ENCODE measurements at places on chromosomes 3 and 15.
A peak's percentile ranks its signal among the peaks of the same experiment; 100 is the strongest.

- no peak for DNase-seq
Observed at GRCh38 chr3:52402706-52403270, 42.1 kb downstream of the SEMA3G start.

DNA sequence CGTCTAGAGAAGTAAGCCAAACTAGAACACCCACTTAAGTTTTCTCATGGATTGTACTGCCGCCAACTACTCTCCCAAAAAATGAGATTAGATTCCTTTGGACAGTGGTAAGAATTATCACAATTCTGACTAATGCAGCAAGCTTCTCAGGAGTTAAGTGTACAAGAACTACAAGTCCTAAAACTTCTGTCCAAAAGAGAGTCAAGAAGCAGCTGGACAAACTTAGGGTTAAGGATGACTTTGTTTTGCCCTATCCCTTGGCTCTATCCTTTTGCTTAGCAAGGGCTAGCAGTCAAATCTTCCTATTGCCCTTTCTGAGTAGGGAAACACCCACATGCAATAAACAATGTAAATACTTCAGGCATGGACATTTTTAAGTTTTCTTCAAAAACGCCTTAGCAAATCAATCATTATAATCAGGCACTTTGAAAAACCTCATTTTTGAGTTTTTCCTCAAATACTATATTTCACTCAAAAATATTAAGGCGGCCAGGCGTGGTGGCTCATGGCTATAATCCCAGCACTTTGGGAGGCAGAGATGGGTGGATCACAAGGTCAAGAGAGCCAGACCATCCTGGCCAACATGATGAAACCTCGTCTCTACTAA is 19.5 kb downstream of the RAF1 start:
- no peak for DNase-seq

DNA sequence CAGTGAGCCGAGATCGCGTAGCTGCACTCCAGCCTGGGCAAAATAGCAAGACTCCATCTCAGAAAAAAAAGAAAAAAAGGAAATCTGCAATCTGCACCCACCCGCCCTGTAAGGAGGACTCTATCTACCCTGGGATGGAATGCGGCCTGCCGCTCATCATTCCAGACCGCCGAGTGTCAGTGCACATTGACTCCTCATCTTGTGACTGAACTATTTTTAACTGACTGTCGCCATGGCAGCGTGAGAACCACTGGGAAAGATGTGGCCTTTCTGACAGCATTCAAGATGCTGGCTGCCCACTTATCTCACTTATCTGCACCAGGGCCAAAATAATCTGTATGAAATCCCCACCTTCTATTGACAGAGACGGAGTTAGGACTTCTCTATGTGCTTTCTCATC is 38.8 kb upstream of the ANKRD34C start:
- DNase-seq, result peak; percentile 12

- DNase-seq, result no peak
Observed at GRCh38 chr15:80609091-80609490, 86.0 kb upstream of the ABHD17C start.

DNA sequence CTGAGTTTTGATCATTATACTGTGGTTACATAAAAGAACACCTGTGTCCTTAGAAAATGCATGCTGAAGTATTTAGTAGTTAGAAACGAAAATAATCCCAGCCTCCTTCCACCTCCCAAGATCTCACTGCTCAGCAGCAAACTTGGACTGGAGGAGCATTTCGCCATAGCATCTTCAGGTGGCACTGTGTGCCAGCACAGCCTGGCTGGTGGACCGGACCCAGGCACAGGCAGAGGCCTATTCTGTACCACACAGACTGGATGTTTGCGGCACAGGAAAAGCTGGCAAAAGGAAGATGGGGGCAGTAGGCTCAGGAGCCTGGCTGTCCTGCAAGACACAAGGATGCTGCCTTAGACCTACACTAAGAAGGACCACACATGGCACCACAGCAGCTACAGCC is 10.2 kb downstream of the STIMATE start:
- no peak for DNase-seq

DNA sequence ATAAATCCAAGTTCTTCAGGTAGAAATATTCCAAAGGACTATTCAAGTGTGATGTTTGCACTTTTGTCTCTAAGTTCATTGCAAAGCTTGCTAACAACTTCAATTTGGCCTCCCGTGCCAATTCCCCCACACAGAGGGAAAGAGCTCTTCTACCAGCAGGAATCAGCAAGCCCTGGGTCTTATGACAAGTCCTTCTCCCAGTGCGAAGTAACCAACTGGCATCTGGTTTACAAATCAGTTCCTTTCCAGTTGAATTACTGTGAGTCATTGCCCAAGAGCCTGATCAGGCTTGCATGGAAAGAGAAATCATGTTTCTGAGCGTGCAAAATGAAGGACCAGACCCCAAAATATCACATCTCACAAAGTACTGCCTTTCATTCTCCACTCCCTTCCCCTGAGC is 62.7 kb upstream of the SLCO3A1 start:
- DNase-seq, result no peak

- DNase-seq, result no peak
Observed at GRCh38 chr3:16168211-16168610, 6.3 kb upstream of the GALNT15 start.

Measured in kidney (tissue), 22 donors.